ENCODE measurements at places on chromosomes 4 and X.
A peak's percentile ranks its signal among the peaks of the same experiment; 100 is the strongest.

- peak; percentile 80 for DNase-seq
Observed at GRCh38 chr4:142516686-142517526, 329.2 kb downstream of the INPP4B start.

DNA sequence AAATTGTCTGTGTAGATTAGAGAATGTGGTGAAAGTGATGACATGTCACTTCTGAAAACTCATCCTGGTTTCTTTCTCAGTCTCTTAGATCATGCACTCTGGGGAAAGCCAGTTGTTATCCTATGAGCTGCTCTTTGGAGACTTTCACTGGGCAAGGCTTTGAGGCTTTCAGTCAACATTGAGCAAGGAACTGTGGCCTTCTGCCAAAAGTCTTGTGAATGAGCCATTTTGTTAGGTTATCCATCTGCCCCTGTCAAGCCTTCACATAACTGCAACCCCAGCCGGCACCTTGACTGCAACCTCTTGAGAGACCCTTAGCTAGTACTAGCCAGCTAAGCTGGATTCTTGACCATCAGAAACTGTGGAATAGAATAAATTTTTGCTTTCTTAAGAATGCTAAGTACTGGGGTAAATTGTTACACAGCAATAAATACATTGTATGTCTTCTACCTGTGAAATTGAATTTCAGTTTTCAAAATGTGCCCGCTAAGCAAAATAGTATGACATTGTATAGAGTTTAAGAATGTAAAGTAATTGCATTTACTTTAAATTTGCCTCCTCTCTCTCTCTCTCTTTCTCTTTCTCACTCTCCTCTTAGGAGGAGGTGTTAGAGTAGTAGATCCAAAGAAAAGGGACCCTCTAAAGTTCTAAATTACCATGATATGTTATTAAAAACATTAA lies 1273.0 kb downstream of the RAPGEF2 start:
- no peak for DNase-seq

DNA sequence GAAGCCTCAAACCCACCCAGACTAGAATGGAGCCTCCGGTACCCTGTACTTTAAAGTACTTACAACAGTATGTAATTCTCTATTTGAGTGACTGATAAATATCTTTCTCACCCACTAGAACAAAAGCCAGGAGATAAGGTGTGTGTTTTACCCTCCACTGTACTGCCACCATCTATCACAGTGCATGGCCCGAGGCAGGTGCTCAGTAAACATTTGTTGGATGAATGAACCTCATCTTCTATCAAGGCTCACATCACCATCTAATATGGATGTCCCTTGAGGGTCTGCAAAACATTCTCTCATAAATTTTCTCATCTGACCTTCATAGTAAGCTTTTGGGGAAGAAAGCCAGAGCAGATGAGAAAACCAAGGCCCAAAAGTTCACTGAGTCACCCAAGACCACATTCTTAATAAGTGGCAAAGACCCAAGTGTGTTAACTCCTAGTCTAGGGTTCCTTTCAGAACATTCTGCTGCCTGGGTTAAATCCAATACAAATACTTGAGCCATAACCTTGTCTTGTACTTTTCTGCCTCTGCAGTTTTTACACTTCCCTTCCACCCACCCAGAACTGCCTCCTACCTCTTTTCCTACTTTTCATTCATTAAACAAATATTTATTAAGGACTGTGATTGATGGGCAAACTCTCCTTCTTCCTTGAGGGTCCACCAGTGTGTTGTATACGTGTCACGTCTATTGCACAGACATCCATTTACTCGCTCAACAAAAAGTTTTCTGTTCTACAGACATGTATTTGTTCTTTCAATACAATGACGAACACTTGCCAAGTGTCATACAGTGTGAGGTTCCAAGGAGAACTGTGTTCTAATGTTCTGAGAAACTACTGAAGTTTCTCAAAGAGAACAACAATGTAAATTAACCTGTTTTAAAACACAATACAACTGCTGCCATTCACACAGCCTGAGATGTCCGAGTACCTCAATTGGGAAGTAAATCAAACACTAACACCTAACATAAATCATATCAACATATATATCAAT lies 35.7 kb downstream of the APBB2 start:
- peak; percentile 93 for DNase-seq

GRCh38 chr4:71497078-71497477 lies 158.3 kb downstream of the SLC4A4 start:
- DNase-seq: no peak

GRCh38 chr4:142741995-142742394 lies 104.1 kb downstream of the INPP4B start:
- DNase-seq: no peak

DNA sequence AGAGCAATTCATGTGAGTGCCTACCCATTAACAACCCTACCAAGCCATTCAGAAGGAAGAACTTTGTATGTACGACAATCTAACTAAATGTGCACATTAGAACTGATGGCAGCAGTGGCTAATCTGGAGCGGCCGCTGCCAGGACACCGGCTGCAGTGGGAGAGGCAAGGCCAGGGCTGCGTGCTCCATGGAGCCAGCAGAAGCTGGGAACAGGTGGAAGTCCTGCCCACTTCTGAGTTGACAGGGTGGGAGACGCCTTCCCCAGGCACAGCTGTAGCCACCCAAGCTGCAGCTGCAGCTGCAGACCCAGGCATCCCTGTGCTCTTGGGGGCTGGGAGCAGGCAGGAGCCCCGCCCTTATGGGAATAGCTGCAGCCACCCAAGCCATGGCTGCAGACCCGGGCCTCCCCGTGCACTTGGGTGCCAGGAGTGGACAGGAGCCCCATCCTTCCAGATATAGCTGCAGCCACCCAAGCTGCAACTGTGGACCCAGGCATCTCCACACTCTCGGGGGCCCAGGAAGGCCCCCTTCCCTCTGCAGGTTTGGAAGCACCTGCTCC lies 79.1 kb upstream of the DDX60 start:
- no peak for DNase-seq

GRCh38 chr4:94519019-94519418 lies 67.3 kb downstream of the PDLIM5 start:
- no peak for DNase-seq

- DNase-seq: peak; percentile 29
Observed at GRCh38 chr4:19857380-19857779, 394.3 kb upstream of the SLIT2 start.

GRCh38 chr4:104772849-104773248 lies 278.2 kb upstream of the CXXC4 start:
- DNase-seq: no peak

DNA sequence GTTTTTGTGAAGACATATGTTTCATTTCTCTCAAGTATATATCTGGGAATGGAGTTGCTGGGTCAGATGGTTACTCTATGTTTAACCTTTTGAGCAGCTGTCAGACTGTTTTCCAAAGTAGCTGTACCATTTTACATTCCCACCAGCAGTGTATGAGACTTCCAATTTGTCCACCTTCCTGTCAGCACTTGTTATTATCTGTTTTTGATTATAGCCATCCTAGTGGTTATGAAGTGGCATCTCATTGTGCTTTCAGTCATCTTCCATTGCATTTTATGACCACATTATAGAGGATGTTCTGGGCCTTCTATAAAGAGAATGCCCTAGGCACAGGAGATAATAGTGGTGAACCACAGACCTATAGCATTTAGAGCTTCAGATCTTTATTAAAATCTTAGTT lies 39.2 kb downstream of the CLCN4 start:
- no peak for DNase-seq

DNA sequence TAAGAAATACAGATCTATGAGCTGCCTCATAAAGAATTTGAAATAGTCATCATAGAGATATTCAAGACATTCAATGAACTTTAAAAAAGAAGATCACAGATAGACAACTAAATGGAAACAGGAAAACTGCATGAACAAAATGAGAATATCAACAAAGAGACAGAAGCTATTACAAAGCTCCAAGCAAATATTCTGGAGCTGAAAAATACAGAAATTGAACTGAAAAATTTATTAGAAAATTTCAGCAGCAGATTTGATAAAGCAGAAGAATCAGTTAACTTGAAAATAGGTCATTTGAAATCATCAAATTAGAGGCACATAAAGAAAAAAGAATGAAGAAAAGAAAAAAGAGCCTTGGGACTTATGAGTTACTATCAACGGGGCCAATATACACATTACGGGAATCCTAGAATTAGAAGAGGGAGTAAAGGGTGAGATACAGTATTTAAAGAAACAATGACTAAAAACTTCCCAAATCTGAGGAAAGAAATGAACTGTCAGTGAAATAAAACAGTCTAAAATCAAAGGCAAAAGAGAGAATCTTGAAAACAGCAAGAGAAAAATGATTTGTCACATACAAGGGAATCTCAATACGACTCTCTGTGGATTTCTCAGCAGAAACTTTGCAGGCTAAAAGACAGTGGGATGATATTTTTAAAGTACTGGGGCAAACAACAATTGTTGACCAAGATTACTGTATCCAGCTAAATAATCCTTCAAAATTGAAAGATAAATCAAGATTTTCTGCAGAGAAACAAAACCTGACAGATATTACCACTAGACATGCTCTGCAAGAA lies 641.6 kb downstream of the ANKRD50 start:
- DNase-seq: peak; percentile 36

GRCh38 chr4:90542216-90542615 lies 415.0 kb downstream of the CCSER1 start:
- no peak for DNase-seq

- no peak for DNase-seq
Observed at GRCh38 chr4:174528226-174528625, 5.9 kb upstream of the HPGD start.

GRCh38 chrX:7194606-7195005 lies 46.7 kb upstream of the PUDP start:
- DNase-seq: no peak

- no peak for DNase-seq
Observed at GRCh38 chr4:153198719-153199118, 5.5 kb upstream of the TRIM2 start.

DNA sequence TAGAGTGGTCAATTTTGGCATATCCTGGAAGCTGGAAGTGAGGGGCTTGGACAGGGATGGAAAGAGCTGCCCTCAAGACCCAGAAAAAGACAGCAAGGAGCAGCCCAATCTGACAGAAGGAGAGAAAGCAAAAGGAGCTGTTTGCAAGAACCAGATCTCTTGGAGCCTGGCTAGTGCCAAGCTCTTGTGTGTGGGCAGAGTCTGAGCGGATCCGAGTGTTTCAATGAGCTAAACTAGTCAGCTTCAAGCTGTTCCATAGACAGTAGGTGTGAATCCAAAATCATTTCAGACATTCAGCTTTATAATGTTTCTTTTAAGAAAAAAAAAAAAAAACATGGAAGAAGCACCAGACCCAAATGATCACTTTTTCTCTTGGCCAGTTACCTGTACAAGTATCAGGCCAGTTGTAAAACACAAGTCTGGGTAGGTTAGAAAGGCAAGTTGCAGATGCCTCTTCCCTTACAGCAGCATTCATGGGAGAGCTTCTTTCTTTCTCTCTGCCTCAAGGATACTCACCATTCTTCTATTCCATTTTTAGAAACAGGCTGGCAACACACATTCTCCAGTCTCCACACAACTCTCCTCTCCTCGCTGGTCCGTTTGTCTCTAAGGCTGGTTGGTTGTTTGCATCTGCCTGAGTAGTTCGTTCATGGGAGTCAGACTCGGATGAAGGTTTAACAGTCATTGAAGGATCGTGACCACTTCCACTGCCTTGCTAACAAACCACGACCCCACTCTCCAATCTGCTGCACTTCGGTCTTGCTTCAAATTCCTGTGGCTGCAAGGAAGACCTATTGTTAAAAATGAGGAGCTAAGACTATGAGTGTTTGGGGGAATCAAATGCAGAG lies 105.2 kb upstream of the GATB start:
- DNase-seq: no peak

DNA sequence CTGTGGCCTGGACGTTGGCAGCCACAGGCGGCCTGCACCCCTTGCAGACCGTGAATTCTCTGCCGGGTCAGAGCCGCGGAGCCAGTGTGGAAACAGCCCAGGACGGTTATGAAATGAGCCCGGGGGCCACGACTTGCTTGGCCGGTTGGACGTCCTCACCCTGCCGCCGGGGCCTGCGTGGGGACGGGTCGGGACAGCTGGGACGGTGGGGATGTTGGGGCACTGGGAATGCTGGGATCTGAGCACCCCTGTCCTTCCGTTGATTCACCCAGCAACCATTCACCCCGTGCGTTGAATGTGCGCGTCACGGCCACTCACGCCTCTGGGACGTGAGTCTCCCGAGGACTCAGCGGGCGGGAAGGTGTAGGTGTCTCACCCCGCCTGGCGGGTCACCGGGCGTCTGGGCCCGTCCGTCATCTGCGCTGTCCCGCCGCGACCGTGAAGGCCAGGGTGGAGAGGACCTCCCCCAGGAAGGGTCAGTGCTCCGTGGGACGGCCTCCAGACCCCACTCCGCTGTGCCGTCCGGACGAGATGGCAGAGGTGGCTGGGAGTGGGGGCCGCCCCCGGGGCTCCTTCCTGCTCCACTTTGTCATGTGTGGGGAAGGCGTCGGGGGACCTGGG lies 4.5 kb upstream of the PLCXD1 start:
- peak; percentile 79 for DNase-seq

- DNase-seq: no peak
Observed at GRCh38 chrX:40290517-40290916, 192.8 kb upstream of the BCOR start.

GRCh38 chr4:186283311-186283710 lies 17.3 kb downstream of the F11 start:
- no peak for DNase-seq
